ENCODE measurements at places on chromosomes 13 and 19. TPM values are rescaled to one million over a fixed set of nuclear protein-coding genes. Genes with fewer than 3 reads are reported as not detected.

- H3K4me1 ChIP-seq: peaks cover 52% of the 10 kb centered on the region
- peak overlapping the region; percentile 82 for H3K27ac ChIP-seq
- H3K36me3 ChIP-seq: peaks cover 6% of the 10 kb centered on the region
- H3K4me3 ChIP-seq: no peak overlapping the region
- peak; percentile 94 for DNase-seq
Observed at GRCh38 chr13:114115191-114115671, 17.2 kb downstream of the RASA3 start.

DNA sequence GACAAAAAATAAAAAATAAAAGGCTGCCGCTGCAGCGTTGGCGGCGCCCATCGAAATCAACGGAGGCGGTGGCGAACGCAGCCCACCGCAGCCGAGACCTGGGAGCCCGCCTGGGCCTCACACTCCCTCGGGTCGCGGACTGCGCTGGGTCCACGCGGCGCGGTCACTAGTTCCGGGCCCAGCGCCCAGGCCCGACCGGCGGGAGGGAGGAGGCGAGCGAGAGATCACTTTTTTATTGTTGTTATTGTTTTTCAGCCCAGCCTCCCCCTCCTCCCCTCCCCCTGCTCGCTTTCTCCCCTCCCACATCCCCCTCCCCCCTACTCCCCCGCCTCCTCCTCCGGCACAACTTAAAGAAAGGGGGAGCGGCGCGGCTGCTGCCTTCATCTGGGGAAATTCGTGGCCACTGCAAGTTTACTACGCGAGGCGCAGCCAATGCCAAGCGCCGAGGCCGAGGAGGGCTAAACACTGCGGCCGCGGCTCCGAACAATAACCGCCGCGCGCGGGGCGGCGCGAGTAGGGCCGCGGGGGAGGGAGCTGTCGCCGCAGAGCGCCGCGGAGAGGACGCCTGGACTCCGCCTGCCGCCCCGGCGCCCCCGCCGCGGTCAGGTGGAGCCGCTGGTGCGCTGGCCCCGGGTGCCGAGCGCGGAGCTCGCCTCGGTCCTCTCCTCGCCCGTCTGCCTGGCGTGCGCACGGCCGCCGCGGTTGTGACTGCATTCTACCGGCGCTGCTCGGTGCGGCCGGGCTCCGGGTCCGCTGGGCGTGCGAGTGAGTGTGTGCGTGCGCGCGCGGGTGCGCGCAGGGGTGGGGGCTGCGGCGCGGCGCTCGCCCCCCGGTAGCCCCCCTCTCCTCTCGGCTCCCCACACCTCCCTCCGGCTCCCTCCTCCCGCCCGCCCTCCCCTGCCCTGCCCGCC is 505 bp upstream of the ZIC2 start:
- H3K36me3 ChIP-seq: no peaks in the 10 kb centered on the region
- H3K27me3 ChIP-seq: peaks cover 88% of the 10 kb centered on the region
- no peak for DNase-seq
- H3K4me1 ChIP-seq: no peaks in the 10 kb centered on the region
- H3K27ac ChIP-seq: no peak overlapping the region
- peak overlapping the region; percentile 33 for H3K4me3 ChIP-seq

GRCh38 chr19:2129486-2129885 is 21.9 kb downstream of the AP3D1 start:
- no peaks in the 10 kb centered on the region for H3K27me3 ChIP-seq
- peaks cover 57% of the 10 kb centered on the region for H3K36me3 ChIP-seq
- H3K4me1 ChIP-seq: no peaks in the 10 kb centered on the region
- H3K27ac ChIP-seq: no peak overlapping the region
- H3K4me3 ChIP-seq: no peak overlapping the region
- no peak for DNase-seq

GRCh38 chr19:55179606-55180484 is at the start of gene SYT5:
Gene SYT5, minus strand, starts transcription at chr19:55180289. Its CDS starts 1,248 bp downstream, at chr19:55179041.
- no peak for DNase-seq
- peaks cover 34% of the 10 kb centered on the region for H3K27me3 ChIP-seq

- no peak overlapping the region for H3K27ac ChIP-seq
- H3K4me1 ChIP-seq: no peaks in the 10 kb centered on the region
- H3K36me3 ChIP-seq: no peaks in the 10 kb centered on the region
- no peaks in the 10 kb centered on the region for H3K27me3 ChIP-seq
Observed at GRCh38 chr13:47518530-47518929, 482.5 kb downstream of the SUCLA2 start.

DNA sequence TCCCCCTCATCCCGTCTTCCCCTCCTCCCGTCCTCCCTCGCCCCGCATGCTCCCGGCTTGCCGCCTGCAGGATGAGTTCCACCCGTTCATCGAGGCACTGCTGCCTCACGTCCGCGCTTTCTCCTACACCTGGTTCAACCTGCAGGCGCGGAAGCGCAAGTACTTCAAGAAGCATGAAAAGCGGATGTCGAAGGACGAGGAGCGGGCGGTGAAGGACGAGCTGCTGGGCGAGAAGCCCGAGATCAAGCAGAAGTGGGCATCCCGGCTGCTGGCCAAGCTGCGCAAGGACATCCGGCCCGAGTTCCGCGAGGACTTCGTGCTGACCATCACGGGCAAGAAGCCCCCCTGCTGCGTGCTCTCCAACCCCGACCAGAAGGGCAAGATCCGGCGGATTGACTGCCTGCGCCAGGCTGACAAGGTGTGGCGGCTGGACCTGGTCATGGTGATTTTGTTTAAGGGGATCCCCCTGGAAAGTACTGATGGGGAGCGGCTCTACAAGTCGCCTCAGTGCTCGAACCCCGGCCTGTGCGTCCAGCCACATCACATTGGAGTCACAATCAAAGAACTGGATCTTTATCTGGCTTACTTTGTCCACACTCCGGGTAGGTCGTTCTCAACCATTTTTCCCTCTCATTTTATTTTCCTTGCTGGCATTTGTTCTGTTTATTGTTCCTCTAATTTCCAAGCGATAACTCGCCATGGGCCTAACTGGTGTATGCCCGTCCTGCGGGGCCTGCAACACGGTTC is 29.8 kb downstream of the NFIX start:
- no peaks in the 10 kb centered on the region for H3K27me3 ChIP-seq
- H3K4me3 ChIP-seq: peak overlapping the region; percentile 55
- peaks cover 21% of the 10 kb centered on the region for H3K36me3 ChIP-seq
- DNase-seq: no peak
- H3K27ac ChIP-seq: peak overlapping the region; percentile 88

DNA sequence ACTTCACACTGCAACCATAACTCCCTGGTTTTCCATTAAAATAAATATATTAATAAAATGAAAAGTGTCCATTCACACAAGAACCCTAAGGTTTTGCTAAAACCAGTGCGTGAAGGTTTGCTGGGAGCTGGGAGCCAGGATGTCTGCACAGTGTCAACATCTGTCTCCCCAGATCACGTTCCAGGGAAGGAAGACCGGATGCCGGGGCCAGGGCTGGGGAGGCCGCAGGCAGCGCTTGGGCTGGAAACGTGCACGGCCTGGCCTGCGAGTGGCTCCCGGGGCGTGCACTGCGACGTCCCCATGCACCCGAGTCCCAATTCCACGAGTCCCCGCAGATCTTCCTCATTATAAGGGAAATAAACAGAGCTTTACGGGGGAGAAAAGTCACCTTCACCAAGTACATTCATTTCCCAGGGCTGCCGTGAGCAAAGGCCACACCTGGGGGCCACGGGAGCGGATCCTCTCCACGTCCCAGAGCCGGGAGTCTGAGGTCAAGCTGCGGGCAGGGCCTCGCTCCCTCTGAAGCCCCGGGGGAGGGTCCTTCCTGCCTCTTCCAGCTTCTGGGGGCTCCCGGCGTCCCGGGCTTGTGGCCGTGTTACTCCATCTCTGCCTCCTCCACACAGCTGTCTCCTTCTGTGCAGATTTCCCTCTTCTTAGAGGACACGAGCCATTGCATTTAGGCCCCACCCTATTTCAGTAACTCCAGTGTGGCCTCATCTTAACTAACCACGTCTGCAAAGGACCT is 12.8 kb downstream of the SHC2 start:
- no peak overlapping the region for H3K27ac ChIP-seq
- H3K27me3 ChIP-seq: peaks cover 3% of the 10 kb centered on the region
- DNase-seq: no peak
- no peaks in the 10 kb centered on the region for H3K36me3 ChIP-seq
- H3K4me1 ChIP-seq: no peaks in the 10 kb centered on the region

DNA sequence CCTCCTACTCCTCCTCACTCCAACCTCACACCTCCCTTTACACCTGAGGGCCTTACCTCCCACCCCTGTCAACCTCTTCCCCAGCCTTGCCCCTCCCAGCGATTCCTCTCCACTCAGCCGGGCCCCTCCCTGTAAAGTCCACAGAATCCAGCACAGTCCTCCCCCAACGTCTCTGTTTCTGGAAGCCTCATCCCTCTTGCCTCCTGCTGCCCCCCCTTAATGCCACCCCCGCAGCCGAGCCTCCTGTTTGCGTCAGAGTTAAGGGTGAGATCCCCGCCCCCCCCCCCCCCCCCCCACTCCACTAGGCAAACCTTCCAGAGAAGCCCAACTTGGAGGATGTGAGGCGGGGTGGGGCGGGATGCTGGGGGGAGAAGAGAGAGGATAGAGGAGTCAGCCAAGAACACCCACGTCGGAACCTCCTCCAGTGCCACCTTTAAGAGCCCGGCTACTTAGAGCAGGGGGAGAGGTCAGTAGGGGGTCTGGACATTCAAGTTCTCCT is 2.1 kb downstream of the UNC13A start:
- no peak overlapping the region for H3K27ac ChIP-seq
- peak overlapping the region; percentile 7 for H3K4me3 ChIP-seq
- H3K36me3 ChIP-seq: no peaks in the 10 kb centered on the region
- no peak for DNase-seq
- peaks cover 21% of the 10 kb centered on the region for H3K27me3 ChIP-seq
- H3K4me1 ChIP-seq: peaks cover 4% of the 10 kb centered on the region

- no peaks in the 10 kb centered on the region for H3K4me1 ChIP-seq
- H3K27ac ChIP-seq: no peak overlapping the region
Observed at GRCh38 chr13:98405690-98406344, 171.1 kb downstream of the STK24 start.

DNA sequence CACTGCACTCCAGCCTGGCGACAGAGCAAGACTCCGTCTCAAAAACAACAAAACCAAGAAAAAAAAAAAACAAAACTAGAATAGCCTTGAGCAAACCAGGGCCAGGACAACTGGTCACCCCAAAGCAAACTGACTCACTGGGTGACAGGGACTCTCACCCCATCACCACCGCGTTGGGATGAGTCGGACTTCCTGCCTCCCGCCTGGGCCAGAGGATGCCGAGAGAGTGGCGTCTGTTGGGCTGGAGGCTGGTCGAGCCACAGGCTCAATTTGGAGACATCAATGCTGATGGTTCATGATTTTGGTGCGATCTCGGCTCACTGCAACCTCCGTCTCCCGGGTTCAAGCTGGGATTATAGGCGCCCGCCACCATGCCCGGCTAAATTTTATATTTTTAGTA is 11.6 kb downstream of the TMPRSS9 start:
- no peaks in the 10 kb centered on the region for H3K4me1 ChIP-seq
- peaks cover 8% of the 10 kb centered on the region for H3K27me3 ChIP-seq
- H3K4me3 ChIP-seq: no peak overlapping the region
- H3K36me3 ChIP-seq: no peaks in the 10 kb centered on the region

GRCh38 chr13:26557051-26557392 is 461 bp upstream of the WASF3 start:
- no peak overlapping the region for H3K27ac ChIP-seq
- DNase-seq: no peak
- H3K4me1 ChIP-seq: peaks cover 11% of the 10 kb centered on the region

DNA sequence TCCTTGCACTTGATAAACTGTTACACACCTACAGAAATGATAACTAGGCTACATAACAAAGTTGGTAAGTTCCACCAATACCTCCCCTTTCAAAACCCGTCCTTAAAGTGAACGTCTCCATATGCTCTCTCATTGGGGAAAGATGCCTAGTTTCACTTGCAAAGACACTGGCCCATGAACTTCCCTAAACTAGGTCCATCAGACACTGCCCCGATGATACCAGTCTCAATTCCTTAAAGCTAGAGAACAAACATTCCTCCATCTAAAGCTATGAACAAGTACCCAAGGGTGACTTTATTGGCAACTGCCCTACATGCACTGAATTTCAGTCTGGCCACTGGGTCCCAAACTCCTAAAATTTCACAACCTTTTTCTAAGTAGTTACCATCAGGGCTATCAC is 39.9 kb downstream of the FOXO1 start:
- H3K4me1 ChIP-seq: no peaks in the 10 kb centered on the region
- no peaks in the 10 kb centered on the region for H3K36me3 ChIP-seq
- no peak overlapping the region for H3K27ac ChIP-seq
- no peak overlapping the region for H3K4me3 ChIP-seq

GRCh38 chr13:113216254-113217048 is 7.0 kb downstream of the CUL4A start:
- H3K27me3 ChIP-seq: no peaks in the 10 kb centered on the region
- H3K4me1 ChIP-seq: peaks cover 30% of the 10 kb centered on the region
- peak; percentile 74 for DNase-seq
- peak overlapping the region; percentile 0 for H3K27ac ChIP-seq
- H3K36me3 ChIP-seq: peaks cover 25% of the 10 kb centered on the region

DNA sequence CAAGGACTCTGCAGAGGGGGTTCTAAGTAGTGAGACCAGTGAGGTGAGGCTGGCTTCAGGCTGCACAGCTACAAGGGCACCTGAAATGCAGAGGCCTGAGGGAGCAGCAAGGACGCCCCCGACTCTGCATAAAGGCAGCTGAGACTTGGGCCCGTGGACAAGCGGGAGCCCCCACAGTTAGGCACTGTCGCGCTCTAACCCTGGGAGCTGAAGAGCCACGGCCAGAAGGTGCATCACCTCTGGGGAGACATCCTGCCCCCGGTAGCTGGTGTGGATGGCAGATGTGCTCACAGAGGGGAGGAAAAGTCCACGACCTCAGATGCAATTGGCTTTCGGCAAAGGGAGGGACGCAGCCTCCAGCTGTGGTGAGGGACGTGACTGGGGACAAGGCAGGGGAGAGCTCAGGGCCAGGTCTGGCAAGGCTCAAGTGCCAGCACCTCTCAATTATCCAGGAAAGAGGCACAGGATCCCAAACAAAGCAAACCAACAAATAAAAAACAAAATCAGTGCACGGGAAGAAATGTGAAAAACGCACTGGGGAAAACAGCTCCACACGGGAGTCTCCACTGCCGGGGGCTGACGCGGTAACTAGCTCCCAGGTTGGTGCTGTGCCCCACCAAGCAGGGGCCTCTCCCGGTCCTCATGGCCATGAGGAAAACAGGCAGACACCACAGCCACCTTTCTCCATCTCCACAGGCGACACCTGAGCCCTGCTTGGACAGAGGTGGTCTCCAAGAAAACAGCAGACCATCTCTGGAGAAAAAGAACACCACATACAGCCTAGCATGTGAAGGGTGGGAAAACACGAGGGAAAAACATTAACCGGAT is 23.0 kb upstream of the PLPP2 start:
- no peaks in the 10 kb centered on the region for H3K4me1 ChIP-seq
- H3K27ac ChIP-seq: no peak overlapping the region
- DNase-seq: no peak
- peaks cover 48% of the 10 kb centered on the region for H3K36me3 ChIP-seq
- H3K4me3 ChIP-seq: no peak overlapping the region

GRCh38 chr13:45333977-45334922 is 6.7 kb downstream of the TPT1 start:
- no peak overlapping the region for H3K4me3 ChIP-seq
- H3K27ac ChIP-seq: no peak overlapping the region
- no peaks in the 10 kb centered on the region for H3K27me3 ChIP-seq
- H3K4me1 ChIP-seq: peaks cover 6% of the 10 kb centered on the region
- peaks cover 36% of the 10 kb centered on the region for H3K36me3 ChIP-seq

GRCh38 chr13:80574113-80574850 is 233.4 kb upstream of the SPRY2 start:
- no peaks in the 10 kb centered on the region for H3K4me1 ChIP-seq
- no peaks in the 10 kb centered on the region for H3K27me3 ChIP-seq
- H3K36me3 ChIP-seq: no peaks in the 10 kb centered on the region
- no peak for DNase-seq
- H3K27ac ChIP-seq: no peak overlapping the region

PRODH2 gene
- total RNA-seq: not detected

RNF17 gene
- 0.28 TPM for total RNA-seq

ZNF534 gene
- total RNA-seq: not detected

All from IMR-90 (cell line).